ENCODE measurements at places on chromosomes 3 and 15. TPM values are rescaled to one million over a fixed set of nuclear protein-coding genes. Genes with fewer than 3 reads are reported as not detected.

GRCh38 chr3:49076646-49077045 is 17.2 kb downstream of the QRICH1 start:
- no peak for DNase-seq

DNA sequence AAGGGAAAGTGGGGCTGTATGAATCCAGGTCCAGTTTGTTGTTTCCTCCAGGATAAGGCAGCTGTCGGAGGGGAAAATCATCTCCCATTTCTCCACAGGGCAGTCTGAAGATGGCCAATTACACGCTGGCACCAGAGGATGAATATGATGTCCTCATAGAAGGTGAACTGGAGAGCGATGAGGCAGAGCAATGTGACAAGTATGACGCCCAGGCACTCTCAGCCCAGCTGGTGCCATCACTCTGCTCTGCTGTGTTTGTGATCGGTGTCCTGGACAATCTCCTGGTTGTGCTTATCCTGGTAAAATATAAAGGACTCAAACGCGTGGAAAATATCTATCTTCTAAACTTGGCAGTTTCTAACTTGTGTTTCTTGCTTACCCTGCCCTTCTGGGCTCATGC is 911 bp downstream of the CCRL2 start:
- DNase-seq = no peak

PPP1R14D gene
- total RNA-seq = not detected

BDH1 gene
- 126 TPM for total RNA-seq

DNA sequence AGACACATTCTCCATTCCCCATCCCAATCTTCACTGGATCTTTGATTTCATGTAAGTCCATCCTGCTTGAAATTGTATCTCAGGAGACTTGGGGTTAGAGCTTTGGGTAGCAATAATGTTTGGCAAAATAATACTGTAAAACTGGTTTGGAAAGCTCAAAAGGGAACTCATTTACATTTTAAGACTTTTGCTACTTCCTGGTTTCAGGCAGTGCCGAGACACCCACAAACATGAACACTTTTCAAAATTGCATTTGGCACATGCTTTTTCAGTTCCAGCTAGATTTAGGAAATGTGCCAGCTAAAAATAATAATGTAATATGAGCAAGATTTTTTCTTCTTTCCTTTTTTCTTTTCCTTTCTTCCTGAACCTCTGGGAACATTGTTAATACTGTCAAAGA is 145.7 kb upstream of the CBLB start:
- DNase-seq = no peak

- no peak for DNase-seq
These were observed 42.7 kb upstream of the PYGO1 start for GRCh38 chr15:55630858-55631257.

DNA sequence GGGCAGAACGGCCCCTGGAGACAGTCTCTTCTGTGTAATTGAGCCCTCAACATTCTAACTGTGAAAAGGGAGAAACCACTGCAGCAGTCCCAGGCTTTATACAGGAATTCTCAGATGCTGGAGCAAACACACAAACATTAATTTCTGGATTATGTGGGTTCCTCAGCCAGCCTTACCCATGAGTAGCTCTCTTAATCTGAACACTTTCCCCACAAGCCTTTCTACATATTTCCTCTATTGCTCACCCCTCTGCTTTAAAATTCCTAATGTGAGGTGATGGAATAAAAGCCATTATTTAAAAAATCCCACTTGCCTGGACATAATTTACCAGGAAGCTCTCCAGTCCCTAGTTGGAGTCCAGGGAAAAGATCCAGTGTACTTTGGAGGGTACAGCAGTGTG is 139.0 kb downstream of the CTNNB1 start:
- DNase-seq = no peak

- DNase-seq = no peak
These were observed 359.5 kb upstream of the CBLB start for GRCh38 chr3:106228271-106228670.

- no peak for DNase-seq
These were observed 118.2 kb upstream of the MRPL3 start for GRCh38 chr3:131620977-131621376.

CSPG4 gene
- total RNA-seq = not detected

DNA sequence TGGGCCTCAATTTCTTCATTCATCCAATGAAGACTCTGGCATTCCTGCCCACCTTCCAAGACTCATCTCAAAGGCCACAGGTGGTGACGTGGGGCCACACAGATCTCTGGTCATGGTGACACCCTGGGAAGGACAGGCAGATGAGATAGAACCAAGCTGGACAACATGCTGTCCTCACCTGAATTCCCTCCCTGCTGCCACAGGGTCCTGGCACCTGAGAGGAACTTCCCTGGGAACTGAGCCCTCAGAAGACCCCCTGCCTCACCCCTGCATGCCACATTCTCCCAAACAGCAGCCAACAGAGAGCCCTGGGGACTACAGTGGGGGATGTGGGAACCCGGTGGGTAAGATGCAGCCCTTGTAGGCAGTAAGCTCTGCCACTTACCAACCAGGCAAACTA is 10.7 kb downstream of the KLF15 start:
- no peak for DNase-seq

GOLGA6L4 gene
- total RNA-seq = 1.0 TPM

GRCh38 chr15:71709808-71710418 is 100.4 kb upstream of the NR2E3 start:
- no peak for DNase-seq

- no peak for DNase-seq
These were observed 394.6 kb downstream of the GABRB3 start for GRCh38 chr15:26378304-26378703.

PLSCR2 gene
- total RNA-seq = not detected

KBTBD12 gene
- not detected for total RNA-seq

STXBP5L gene
- not detected for total RNA-seq

DNA sequence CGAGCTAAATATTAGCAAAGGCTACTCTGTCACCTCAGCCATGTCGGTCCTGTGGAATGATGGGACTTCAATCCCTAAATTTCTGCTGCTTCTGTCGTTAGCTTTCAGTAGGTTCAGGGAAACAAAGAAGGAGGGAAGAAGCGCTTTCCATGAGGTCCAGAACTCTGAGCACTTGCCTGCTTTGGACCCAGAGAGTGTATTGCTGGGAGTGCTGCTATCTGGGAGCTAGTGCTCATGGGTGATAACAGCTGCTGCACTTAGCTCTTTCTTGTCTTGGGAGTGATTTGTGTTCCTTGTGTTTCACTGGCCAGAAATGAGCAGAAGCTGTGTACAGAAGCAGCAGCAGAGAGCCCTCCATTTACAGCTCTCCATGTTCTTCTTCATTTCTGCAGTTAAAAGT is 369.8 kb downstream of the DIPK2A start:
- no peak for DNase-seq

GRCh38 chr3:195250473-195251251 is 20.3 kb downstream of the XXYLT1 start:
- no peak for DNase-seq

- no peak for DNase-seq
These were observed 60.1 kb upstream of the SPRED1 start for GRCh38 chr15:38192496-38192895.

- DNase-seq = no peak
These were observed 59.9 kb upstream of the RASGRP1 start for GRCh38 chr15:38624244-38625205.

GRCh38 chr3:8423307-8423706 is 78.3 kb upstream of the LMCD1 start:
- DNase-seq = no peak

CELF6 gene
- total RNA-seq = 0.27 TPM

- peak; percentile 56 for DNase-seq
These were observed 241.7 kb upstream of the ICE2 start for GRCh38 chr15:60720493-60721256.

DNA sequence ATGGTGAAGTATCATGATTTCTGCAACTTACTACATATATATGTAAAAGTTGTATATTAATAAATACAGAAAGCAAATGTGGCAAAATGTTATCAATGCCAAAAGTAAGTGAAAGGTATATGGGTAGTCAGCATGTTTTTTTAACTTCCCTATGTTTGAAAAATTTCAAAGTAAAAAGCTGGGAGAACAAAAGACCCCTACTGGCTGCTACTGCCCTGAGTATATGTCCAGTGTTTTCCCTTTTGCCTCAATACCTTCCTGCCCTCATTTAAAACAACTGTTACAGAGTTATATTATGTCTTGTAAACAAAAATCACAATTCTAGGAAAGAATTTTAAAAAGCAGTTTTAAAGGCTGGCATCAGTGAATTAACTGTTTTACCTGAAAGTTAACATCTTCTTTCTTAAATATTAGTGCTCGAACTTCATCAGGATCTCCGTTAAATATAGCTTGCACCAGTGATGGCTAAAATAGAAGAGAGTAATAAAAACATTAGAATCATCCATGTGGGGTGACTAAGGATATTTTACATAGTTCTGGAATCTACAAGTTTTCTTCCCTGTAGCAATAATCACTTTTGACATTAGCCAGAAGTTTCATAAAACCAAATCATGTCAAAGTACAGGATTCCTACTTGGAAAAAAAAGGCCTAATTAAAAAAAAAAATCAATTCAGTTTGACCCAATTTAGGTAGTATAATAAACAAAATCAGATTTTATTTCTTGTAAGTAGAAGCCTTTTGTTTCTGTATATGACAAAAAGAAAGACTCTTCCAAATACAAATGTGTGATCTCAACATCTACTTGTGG is 2.7 kb downstream of the ANKRD28 start:
- DNase-seq = no peak

DNA sequence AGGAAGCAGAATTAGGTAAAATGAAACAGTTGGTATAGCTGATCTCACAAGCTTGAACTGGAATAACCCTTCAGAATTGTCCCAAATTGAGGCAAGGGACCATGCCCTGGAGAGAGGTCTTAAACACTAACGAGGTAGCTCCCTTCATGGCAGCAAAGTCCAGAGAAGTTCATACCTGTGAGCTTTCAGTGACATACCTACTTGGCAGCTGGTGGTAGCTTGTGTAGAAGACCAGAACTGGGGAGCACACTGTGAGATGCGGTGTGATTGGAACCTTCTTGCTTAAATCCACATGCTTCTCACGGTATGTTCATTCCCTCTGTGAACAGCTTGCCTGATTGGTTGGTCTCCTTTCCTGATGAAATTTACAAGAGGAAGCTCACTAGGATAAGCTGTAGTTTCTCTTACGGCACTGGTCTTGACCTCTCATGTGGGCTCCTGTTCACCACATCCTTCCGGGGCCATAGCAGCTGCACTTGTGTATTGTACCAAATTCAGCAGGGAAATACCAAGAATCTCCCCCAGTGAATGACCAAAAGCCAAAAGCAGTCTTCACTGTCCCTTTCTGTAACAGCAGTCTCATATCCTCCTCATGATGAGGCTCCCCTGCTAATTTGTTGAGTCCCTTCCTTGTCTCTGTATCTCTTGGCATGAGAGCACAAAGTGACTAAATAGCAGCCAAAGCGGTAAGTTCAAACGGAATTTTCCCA is 483.7 kb upstream of the FRG2C start:
- no peak for DNase-seq

- DNase-seq = no peak
These were observed 976 bp downstream of the DIS3L start for GRCh38 chr15:66294157-66294931.

GOLGA6L7 gene
- not detected for total RNA-seq

ADGRG7 gene
- not detected for total RNA-seq

DNA sequence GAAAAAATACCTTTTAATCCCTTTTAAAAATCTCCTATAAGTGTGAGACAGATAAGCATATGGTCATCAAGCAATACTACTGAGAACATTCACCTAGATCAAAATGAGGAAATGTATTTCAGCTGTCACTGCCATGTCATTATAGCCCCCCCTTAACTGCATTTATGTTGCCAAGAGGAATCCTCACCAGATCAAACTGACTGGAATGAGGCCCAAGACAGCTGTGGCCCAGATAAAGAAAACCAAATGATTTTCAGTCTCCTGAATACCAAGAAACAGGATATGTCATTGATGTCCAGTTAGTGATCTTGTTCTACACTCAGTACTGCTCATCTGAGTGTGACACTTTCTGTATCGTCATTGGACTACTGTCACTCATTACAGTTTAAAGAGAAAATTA is 35.1 kb upstream of the CPB1 start:
- DNase-seq = no peak
